Stimulated activated CD8-positive, alpha-beta memory T cell treated with anti-CD3 and anti-CD28 coated beads, Interleukin-7, amount 100 ng/mL, for 24 hours (primary cell): ENCODE measurements at places on chromosomes 11 and 22.

- no peak for DNase-seq
These were observed 59.5 kb downstream of the CDKN1C start for GRCh38 chr11:2825889-2826678.

DNA sequence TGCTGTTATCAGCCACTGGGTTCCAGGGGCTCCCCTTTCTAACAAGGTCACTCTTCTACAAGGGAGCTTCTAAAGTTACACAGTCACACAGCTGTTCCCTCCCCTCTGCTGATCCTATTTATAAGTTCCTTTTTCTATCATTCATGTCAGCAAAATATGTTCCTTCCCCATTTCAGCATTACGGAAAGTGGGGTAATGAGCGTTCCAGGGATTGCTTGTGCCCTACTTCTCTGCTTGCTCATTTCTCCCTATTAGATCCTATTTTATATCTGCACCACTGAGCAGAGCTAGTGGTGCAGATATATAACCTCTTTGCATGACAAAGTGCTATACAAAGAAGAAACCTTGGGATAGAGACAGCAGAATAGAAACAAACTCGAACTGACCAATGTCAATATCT lies 22.7 kb upstream of the PLEKHB1 start:
- DNase-seq: no peak

DNA sequence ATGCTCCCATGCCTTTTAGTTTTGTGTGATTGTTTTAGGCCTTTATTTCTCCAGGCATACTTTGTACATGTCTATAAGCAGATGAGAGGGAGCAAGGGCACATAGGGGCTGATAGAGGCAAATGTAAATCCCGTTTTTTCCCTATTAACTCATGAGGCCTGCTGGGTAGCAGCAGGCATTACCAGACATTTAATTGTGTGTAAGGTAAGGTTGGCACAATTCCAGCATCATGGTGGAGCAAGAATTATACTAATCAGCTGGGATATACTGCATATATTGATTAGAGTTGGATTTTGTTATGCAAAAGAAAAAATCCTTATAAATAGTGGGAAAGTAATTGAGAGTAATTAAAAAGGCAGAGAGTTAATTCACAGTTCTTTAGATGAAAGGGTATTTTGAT lies 12.2 kb downstream of the FAT3 start:
- no peak for DNase-seq

GRCh38 chr11:86230921-86231434 lies 13.6 kb upstream of the EED start:
- DNase-seq: no peak

DNA sequence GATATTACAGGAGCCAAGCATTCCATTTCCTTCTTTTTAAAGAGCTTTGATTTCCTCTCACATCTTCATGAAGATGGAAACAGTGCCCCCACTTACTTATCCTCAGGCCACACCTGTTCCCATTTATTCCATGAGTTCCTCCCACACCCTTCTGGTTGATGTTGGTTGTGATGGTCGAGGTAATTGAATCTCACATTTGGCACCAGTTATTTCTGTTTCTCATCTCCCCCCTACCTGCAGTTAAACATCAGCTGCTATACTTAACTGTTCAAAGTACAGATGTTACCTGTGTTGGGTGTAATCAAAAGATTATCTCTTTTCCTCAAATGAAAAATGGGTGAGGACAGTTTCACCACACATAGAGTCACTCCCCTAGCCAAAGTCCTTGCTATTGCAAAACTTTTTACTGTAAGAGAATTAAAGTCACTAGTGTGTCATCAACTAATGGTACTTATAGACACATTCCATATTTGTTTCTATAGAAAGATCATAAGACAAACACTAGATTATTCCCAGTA lies 1.9 kb downstream of the TMEM45B start:
- DNase-seq: no peak

- no peak for DNase-seq
These were observed 35.2 kb upstream of the FIBIN start for GRCh38 chr11:26958702-26959049.

- no peak for DNase-seq
These were observed 382.1 kb downstream of the KCNA4 start for GRCh38 chr11:29634744-29635143.

GRCh38 chr11:28708075-28708474 lies 599.9 kb downstream of the METTL15 start:
- DNase-seq: no peak

DNA sequence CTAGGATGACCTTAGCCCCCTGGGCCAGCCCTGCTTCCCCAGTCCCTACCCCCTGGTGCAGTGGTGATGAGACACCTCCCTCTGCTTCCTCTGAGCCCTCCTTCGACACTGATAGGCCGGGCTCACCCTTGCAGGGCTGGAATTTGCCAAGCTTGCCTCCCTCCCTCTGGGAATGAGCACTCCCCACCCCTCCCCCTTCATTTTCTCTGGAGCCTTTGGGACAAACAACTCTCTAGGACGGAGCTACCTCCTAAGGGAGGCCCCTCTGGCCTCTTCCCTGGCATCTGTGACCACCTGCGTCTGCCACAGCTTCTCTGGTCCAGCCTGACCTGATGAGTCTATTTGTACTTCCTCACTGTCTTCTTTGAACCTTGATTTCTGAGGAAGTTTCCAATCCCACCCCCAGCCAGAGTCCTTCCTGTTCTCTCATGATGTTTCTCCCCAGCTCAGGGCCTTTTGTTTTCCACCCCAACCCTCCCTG lies 53.3 kb upstream of the ADA2 start:
- no peak for DNase-seq

DNA sequence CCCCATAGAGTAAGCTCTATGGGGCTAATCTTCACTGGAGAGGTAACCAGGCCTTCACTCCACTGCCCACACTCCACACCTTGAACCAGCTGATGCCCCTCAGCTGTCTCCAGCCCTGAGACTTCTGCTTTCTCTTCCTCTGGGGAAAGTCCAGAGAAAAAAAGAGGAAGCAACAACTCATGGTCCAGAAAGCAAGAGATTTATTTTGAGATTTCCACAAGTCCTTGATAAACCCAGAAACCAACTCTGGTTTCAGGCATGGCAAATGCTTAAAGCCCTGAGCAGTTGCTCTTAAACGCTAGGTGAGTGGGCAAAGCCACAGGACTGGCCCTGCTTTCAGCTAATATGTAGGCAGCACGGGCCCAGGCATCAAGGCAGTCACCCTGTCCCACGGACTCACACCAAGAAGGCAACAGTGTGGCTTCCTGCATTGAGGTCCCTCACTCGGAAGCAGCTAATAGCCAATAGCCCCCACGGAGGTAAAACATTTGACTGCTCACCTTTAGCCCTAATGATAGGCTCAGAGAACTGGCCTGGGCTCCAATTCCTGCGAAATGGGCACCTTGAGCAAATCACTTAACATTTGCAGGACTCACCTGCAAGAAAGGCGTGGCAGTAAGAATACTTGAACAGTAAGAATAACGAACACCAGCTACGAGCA lies 4.3 kb downstream of the CYB561A3 start:
- no peak for DNase-seq

GRCh38 chr11:745428-745827 lies 1.8 kb upstream of the TALDO1 start:
- no peak for DNase-seq

- DNase-seq: no peak
These were observed 195.2 kb downstream of the NAV2 start for GRCh38 chr11:19907839-19908238.

DNA sequence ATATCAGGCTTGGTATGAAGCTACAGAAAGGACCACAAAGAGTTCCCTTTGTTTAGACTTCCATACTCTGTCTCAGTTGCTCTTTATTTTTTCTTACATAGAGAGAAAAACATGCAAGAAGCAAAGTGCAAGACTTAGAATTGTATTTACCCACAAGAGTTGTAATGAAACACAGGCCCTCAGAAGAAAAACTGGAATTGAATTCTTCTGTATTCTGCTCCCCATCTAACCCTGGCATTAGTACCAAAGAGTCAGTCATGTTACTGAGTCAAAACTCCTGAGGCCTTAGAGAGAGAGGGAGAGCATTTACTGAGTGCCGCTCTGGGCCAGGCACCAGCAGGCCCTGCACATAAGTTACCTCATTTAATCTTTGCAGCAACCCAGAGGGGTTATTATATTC lies 43.9 kb upstream of the DLAT start:
- no peak for DNase-seq

- DNase-seq: no peak
These were observed 10.7 kb downstream of the BCL9L start for GRCh38 chr11:118914987-118915386.

GRCh38 chr11:12285811-12286222 lies 91.6 kb upstream of the PARVA start:
- DNase-seq: no peak

- no peak for DNase-seq
These were observed 2.6 kb upstream of the FADS3 start for GRCh38 chr11:61893981-61894380.

DNA sequence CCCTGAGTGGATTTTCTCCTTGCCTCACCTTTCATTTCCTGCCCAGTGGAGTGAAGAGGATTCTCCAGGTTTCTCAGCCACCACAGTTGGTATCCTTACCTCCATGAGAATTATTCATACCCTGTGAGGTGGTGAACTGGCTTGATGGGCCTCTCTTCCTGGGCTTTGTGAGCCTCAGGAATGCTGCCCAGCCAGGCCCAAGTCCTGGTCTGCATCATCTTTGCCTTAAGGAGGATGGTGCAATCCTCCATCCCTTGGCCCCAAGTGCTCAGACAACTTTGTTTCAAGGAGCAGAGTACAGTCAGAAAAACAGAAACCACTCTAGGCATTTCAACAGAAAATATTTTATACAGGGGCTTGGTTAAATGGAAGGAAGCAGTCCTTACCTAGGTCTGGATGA lies 114.2 kb upstream of the CADM1 start:
- DNase-seq: no peak

- no peak for DNase-seq
These were observed 56.3 kb downstream of the RPS6KA4 start for GRCh38 chr11:64415286-64415685.

DNA sequence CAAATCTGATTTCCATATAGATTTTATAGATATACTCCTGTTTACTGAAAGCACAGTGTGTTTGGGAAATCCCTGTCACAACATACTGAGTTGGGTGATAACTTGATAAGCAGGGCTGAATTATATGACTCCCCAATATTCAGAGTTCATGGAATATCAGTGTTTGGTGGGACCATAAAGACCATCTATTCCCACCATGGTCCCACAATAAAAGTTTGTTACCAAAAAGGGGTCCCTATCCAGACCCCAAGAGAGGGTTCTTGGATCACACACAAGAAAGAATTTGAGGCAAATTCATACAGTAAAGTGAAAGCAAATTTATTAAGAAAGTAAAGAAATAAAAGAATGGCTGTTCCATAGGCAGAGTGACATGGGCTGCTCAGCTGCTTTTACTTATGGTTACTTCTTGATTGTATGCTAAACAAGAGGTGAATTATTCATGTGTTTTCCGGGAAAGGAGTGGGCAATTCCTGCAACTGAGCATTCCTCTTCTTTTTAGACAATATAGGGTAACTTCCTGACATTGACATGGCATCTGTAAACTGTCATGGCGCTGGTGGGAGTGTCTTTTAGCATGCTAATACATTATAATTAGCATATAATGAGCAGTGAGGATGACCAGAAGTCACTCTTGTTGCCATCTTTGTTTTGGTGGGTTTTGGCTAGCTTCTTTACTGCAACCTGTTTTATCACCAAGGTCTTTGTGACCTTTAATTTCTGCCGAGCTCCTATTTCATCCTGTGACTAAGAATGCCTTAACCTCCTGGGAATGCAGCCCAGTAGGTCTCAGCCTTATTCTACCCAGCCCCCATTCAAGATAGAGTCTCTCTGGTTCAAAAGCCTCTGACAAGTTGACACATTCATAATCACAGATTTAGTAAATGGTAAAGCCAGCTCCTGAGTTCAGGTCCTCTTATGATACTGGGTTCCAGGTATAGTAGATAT lies 240.6 kb upstream of the PDGFD start:
- no peak for DNase-seq

DNA sequence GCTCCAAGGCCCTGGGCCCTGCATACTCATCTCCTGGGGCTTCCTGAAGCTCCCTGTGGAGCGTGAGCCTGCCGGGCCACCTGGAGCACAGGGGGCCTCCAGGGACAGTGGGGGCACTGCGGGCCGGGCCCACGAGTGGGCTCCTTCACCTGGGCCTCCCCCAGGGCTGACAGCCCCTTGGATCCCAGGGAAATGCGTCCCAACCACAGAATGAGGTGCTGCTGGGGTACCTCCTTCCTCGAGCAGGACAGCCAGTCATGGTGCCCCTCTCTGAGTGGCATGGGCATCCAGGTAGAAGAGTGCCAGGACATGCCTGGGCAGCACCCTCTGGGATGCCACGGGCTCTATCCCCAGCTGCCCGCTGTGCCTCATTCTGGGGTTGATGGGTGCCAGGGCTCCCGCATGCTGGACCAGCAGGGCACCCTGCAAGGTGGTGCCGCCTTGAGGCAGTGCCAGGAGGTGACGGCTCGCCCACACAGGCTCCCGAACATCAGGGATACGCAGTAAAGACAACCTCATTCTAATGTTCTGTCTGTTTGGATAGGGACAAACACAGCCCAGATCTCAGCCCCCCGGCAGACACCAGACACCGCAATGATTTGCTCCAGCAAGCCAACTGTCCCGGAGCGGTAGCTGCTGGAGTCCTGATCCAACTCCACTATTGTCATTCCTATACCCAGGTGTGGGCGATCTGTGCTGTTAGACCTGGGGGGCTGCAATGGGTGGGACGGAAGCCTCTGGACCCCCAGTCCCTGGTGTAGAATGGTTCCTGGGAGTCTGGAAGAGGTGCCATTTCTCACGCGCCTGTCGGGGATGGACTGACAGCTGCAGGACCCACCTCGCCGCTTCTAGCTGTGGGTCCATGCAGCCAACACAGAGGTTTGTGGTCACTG lies 25.8 kb downstream of the KRTAP5-5 start:
- no peak for DNase-seq

- no peak for DNase-seq
These were observed 109.1 kb upstream of the LMO1 start for GRCh38 chr11:8372641-8373381.

DNA sequence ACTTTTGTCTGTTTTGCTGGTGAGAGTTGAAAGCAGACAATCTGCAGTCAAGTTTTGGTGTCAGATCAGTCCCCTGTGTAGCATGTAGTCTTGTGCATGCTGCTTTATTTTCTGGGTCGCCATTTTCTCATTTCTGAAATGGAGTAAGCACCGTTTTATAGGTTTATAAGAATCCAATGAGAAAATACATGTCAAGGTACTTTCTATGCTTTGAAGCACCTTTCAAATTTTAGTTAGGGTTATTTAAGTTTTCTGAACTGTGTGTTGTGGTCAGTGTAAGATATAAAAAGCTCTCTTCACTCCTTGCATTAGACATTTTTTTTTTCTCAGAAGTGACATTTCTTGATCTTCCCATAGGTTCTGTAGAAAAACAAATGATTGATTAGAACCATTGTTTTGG lies 283.2 kb downstream of the ETS1 start:
- DNase-seq: no peak

- no peak for DNase-seq
These were observed 64.7 kb downstream of the TSPAN18 start for GRCh38 chr11:44791316-44791925.

DNA sequence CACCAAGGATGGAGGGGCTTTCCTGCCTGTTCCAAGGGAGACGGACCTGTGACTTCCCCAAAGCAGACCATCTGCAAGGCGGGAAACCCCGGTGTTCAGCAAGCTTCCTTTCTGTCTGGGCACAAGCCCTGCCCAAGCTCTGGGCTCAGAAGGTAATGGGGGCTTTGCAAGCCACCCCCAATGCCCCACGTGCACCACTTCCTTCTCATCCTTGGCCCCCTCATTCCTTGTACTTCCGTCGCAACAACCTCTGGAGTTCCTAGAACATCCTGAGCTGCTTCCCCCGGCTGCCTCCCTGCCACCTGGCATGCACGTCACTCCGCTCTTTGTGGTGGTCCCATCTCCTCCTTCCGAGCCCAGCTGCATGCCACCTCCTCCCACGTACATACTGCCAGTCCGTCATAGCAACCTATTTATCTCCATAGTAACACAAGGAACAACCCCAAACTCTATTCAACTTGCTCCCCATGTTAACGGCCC lies 3.9 kb downstream of the MYEOV start:
- DNase-seq: no peak
